Activated T-helper 1 cell treated with anti-CD3 and anti-CD28 coated beads, Interleukin-12 subunit alpha, Interleukin-12 subunit beta, Interleukin-2, Interleukin-4 antibody, amounts not matched to agents 30 ng/mL and 10 ng/mL and 1 ng/mL, durations not matched to agents 14 hours and 24 hours and 36 hours (primary cell): ENCODE measurements at places on chromosomes 3 and 15. TPM values are rescaled to one million over a fixed set of nuclear protein-coding genes. Genes with fewer than 3 reads are reported as not detected.

- no peak for DNase-seq
These were observed 46.7 kb downstream of the AMOTL2 start for GRCh38 chr3:134327594-134327975.

DNA sequence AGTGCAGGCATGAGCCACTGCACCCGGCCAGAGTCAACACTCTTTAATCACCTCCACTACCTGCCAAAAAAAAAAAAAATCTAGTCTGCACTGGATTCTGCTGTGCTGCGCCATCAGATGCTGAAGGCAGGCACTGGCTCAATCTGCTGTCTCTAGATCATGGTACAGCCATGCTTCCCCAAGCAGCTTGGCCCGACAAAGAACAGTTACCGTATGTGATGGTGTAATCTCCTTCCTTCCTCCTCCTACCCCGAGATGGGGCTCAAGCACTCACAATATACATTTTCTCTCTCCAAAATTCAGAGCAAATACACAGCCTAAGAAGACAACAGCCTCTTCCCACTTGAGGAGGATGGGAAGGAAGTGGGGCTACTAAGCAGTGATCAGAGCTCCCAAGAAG, 45.1 kb downstream of the DAPK2 start:
- no peak for DNase-seq

DNA sequence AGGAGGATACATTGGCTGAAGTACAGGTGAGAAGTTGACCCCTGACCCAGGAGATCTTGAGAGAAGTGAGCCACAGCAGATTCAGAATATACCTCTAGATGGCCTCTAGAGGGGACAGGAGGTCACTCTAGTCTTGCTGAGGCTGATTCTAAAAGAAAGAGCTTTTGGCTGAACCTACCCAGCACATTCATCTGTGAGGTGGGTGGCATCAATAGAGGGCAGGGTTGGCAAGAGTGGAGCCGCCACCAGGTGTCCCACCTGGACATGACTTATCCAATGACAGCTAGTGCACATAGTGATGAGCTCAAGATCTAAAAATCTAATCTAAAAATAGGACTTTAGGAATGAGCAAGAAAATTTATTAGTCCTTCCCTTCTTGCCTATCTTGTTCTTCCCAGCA, 51.6 kb downstream of the CYP19A1 start:
- no peak for DNase-seq

- DNase-seq, result no peak
These were observed 22.8 kb upstream of the ALDH1A3 start for GRCh38 chr15:100856867-100857266.

Gene BFSP2
- not detected in 2 replicates for total RNA-seq

Gene CHL1
- total RNA-seq, result not detected in 2 replicates

Gene TICRR
- 17.6 and 19.2 TPM in 2 replicates for total RNA-seq

DNA sequence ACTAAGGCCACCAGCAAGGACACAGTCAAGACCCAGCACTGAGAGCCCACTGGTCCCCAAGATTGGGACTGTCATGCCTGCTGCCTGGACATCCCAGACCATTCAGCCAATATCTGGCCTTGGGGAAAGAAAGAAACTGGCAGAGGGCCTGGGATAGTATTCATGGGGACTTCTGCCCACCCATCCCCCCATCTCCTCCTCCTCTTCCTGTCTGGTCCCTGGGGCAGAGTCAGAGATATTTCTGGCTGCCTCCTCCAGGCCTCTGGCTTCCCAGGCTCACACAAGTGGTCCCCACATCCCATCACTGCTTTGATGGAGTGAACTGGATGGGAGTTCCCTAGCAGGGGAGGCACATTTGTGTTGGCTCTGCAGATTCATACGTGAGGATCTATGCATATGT, 4.2 kb upstream of the RASL12 start:
- no peak for DNase-seq
